Activated CD4-positive, CD25-positive, alpha-beta regulatory T cell treated with anti-CD3 and anti-CD28 coated beads, Interleukin-2, amount 50 U/mL, for 24 hours (primary cell): ENCODE measurements at places on chromosomes 3 and 15.

DNA sequence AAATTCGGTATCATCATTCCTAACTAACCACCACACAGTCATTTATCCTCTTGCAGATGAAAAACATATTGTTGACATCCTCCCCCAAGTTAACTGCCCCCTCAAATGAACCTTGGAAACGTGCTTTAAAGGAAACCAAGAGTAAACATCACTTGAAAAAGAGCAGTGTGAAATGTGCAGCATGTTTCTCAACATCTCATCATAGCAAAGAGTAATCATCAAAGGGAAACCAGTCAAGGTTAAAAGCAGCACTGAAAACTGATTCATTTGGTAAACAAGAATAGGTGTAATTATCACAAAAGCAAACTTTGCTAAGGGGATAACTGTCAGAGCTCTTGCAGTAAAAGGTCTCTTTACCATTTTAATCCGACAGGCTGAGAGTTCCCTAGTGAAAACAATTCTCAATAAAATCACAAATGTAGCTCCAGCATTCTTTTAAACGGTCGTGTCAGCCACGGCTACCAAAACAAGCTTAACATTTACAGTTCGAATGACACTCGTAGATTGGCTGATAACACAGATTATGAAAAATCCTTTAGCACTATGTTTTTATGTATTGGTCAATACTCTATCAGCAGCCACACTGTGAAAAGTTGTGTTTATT lies 461.0 kb downstream of the GBE1 start:
- no peak for ATAC-seq

DNA sequence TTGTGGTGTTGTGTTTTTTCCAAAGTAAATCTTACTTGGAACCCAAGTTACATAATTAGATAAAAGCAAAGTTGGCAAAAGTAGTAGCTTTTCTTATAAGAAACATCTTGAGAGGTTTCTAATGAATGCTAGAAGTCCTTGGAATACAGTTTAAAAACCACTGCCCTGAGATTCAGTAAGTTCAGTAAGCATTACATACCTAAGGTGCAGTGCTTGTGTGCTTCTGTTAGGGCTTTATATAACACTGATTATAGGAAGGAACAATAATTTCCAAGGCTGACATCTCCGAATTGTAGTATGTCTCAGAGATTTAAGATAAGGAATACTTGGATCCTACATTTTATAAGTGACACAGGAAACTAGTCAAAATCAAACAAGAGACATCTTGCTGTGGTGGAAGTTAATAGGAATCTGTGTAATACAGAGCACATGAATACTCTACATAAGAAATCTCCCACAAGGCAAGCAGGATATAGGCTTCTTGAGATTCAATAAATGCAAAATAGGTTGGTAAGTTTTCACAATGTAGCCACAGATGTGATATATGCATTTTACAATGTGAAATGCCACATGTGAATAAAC lies 268.2 kb downstream of the LSAMP start:
- ATAC-seq = no peak

- no peak for ATAC-seq
Observed at GRCh38 chr3:183378951-183379350, 49.5 kb downstream of the MCF2L2 start.

DNA sequence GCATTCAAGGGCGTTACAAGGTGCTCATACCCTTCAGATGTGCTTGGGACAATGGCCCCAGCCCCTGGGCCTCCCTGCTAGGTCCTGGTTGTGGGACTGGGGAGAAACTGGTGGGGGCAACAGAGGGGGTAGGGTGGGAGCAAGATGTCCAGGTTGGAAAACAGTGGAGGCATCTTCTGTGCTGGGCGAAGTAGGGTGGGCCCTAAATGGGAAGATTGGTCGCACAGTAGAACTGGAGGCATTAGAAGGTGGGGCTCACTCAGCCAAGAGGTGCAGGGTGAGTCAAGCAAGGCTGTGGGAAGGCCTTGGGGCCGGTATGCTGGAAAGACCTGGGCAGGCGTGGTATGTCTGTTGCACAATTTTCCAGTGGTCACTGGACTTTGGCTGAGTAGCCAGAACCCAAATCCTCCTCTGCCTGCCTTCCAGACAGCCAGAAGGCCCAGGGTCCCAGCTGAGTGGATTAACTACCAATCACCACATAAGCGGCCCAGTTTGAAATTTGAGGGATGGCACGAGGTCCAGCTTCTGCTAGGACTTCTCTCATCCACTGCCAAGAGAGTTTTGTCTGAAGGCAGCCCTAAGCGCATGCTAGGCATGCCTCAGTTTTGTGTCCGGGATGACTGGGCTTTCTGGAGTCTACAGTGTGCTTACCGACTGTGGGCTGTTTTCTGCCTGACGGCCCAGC lies 74.5 kb downstream of the LSM3 start:
- ATAC-seq = no peak
